ENCODE measurements at places on chromosomes 4 and X.

DNA sequence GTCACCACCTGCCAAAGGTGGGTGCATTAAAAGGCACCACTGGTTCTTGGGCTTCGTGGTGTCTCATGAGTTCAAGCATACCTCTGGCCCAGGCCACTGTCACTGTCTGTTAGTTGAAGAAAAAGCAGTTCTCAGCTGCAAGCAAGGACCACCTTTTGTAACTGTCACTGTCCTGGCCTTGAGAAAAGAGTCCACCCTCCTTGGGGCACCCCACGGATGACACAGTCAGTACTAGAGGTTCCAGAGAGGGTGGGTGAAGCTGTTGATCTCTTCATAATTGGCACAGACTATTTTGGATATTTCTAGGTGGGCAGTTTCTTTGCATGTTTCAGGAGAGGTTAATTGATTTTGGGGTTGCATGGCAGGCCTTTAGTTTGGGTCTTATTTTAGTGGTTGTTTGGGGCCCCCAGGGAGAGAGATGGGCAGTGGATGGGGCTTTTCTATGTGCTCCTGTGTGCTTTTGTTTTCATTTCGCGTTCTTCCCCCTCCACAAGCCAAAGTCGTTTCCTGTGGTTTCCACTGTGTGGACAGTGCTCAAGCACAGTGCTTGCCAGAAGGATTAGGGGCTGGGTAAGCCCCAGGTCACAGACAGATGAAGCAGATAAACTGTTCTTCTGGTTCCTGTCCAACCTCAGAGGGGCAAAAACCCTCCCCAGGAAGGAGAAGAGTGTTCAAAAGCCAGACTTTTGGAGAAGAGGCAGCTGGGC is 156.2 kb upstream of the PPP1R2C start:
- no peaks in the 10 kb centered on the region for H3K36me3 ChIP-seq
- no peak overlapping the region for H3K27ac ChIP-seq
- DNase-seq, result no peak

- H3K27ac ChIP-seq, result no peak overlapping the region
- H3K36me3 ChIP-seq, result no peaks in the 10 kb centered on the region
- no peak for DNase-seq
- H3K27me3 ChIP-seq, result no peaks in the 10 kb centered on the region
- no peaks in the 10 kb centered on the region for H3K4me1 ChIP-seq
These were observed 29.7 kb downstream of the IL21 start for GRCh38 chr4:122591196-122591595.

GRCh38 chrX:7083021-7083420 is 64.5 kb upstream of the STS start:
- no peak overlapping the region for H3K27ac ChIP-seq
- H3K4me3 ChIP-seq, result no peak overlapping the region
- no peaks in the 10 kb centered on the region for H3K4me1 ChIP-seq
- H3K27me3 ChIP-seq, result no peaks in the 10 kb centered on the region
- DNase-seq, result no peak

- H3K4me3 ChIP-seq, result no peak overlapping the region
- peaks cover 1% of the 10 kb centered on the region for H3K4me1 ChIP-seq
- no peaks in the 10 kb centered on the region for H3K27me3 ChIP-seq
- H3K36me3 ChIP-seq, result no peaks in the 10 kb centered on the region
These were observed 8.8 kb upstream of the MND1 start for GRCh38 chr4:153335665-153336064.

Data from ovary (tissue), 10 donors.